Fibroblast of skin of right biceps (primary cell): ENCODE measurements at places on chromosomes 7 and 10.

DNA sequence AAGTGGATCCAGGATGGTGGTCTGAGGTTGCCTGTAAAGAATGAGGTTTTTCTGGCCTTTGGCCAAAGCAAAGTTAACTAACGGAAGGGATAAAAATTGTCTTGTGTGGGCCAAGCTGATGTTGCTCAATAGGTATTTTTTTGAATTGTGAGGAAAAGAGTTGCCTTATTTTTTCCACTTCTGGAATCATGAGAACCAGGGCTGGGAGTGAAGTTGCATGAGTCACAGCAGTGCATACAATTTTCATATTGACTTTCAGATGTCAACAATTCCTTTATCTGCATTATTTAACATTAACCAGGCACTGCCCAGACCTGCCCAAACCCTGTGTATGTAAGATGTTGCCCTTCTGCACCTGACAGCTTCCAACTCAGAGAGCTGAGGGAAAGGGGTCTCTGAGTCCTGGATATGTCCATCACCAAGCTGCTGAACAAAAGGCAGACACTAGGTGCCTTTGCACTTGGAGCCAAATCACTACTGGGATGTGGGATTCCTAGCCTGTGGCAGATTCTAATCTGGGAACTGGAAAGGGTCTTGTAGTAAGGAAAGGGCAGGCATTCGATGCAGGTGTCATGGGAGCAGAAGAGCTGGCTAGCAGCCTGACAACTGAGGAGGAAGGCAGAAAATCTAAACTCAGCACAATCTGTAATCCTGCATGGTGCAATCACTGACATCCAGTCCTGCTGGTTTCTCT lies 52.3 kb upstream of the SLC35B4 start:
- DNase-seq = peak; percentile 72

GRCh38 chr10:37704566-37704965 lies 152.8 kb downstream of the ZNF248 start:
- DNase-seq = no peak

DNA sequence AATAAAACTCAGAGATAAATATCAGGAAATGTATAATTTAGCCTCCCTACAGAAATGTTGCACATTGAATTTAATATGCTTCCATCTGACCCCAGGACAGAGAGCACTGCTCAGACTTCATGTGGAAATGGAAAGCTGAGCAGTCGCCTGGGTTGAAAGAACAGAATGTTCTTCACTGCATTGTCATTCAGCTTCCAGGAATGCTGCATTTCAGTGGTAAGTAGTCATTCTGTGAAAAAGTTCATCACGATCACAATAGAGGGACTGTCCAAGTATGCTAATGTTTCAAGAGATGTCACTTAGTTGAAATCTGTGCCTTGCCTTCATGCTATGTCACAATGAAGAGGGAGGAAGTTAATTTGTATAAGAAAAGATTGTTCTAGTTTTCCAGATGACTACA lies 147.3 kb downstream of the NRCAM start:
- peak; percentile 13 for DNase-seq

GRCh38 chr10:119688033-119688508 lies 36.9 kb downstream of the BAG3 start:
- DNase-seq = no peak
